ENCODE measurements at places on chromosomes 5 and 9.

GRCh38 chr5:72166070-72166979 is 59.0 kb downstream of the MAP1B start:
- no peak for DNase-seq

DNA sequence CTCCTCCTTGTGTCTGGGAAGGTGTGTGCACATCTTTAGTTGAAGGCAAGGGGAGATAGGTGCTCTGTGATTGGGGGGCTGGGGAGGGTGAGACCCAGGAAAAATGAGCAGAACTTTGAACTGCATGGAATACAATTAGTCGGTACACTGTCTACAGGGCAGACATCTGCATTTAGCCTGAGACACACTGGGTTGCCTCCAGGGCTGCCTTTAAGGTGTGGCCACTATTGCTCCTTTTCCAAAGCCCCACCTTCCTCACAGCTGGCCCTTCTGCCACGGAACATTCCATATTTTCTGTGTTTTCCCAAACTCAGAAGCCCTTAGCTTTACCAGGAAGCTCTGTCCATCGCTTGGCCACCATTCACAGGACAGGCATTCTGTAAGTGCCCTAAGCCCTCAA is 247.9 kb downstream of the HSPA4 start:
- no peak for DNase-seq

DNA sequence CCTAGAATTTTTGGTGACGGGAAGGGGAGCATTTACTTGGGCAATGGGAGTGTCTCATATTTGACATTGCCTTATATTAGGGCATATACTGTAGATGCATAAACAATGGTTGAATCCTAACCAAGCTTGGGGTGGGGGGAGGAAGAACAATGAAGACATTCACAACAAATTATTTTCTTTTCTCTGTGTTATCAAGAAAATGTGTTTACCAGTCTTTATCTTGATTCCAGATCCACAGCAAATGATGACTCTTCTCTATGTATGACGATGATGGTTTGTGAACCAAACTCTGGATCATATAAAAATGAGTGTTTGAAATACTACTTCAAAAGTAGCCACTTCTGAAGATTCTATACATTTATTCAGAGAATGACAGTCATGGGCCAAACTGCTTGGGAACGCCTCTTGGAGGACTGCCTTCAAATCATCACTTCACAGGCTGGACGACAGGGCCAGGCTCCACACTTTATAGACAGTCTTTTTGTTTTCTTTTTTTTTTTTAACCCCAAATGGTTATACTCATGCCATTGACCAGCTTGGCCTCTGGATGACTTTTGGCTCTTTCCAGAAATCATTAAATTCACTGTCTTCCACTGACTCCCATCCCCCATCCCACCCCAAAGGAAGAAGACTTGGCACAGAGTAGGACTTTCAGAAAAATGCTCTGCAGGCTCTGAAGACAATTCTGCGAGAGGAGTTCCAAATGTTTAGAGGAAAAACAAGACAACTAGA is 123.8 kb upstream of the LIFR start:
- DNase-seq, result no peak

DNA sequence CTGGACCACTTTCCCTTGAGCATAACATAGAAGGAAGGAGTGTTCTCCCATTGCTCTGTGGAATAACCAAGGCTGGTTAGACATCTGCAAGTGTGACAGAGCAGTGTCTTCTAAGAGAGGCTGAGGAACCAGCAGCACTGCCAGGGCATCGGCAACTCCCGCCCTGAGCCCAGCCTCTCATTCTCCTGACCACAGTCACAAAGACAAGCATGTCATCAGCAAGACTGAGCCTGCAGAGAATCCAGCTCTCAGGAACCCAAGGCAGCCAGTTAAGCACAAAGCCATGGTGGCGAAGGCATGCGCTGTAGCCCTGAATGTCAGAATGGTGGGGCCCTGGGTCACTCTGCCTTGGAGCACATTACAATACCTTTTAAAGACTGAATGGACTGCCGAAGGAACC is 253.9 kb downstream of the AGTPBP1 start:
- no peak for DNase-seq

- no peak for DNase-seq
These were observed 39.6 kb upstream of the TIFAB start for GRCh38 chr5:135491552-135492318.

DNA sequence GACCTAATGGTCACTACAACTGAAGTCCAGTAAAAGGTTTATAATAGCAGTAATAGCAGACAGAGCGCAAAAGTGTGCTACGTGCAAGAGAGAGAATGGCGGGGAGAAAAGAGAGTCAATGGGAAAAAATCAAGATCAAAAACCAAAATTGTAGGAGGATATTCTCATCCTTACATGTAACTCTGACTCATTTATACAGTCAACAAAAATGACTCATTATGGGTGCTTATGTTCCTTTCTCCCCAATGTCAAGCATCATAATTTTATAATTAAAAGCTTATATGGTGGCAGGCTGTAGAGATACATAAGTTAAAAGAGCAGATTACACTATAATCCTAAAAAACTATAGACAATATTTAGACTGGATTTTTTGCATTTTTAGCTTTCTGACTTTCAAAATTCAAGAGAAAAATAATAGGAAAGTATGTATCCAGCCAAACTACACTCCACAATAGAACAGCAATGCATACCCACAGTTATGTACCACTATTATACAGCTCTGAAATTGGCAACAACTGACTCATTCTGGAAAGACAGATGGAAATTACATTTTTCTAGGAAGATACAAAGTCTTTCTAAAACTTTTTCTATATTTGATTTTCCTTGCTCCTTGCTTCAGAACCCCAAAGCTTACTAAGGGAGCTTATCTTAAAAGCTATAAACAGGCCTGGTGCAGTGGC is 78.4 kb downstream of the PLPP1 start:
- peak; percentile 84 for DNase-seq

GRCh38 chr5:16659536-16659935 is 42.7 kb upstream of the RETREG1 start:
- DNase-seq, result no peak

GRCh38 chr5:139296862-139297326 is 3.4 kb downstream of the MATR3 start:
- no peak for DNase-seq

DNA sequence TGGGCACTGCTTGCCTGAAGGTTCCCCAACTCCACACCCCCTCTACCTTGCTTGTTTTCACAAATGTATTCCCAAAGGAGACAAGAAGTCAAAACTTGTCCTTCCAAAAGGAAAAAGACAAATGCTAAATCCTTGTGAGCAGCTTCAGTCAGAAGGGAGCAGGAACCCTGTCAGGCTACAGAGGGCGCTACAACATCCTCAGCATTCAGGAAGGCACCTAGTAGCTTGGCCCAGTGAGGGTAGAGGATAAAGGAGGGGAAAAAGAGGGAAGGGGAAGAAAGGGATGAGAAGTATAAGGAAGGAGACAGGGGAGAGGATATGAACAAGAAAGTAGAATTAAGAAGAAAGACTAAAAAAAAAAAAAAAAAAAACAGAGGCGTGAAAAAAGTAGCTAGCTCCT is 97.5 kb downstream of the MLLT3 start:
- peak; percentile 32 for DNase-seq

GRCh38 chr9:86783884-86784283 is 163.4 kb downstream of the GAS1 start:
- no peak for DNase-seq

DNA sequence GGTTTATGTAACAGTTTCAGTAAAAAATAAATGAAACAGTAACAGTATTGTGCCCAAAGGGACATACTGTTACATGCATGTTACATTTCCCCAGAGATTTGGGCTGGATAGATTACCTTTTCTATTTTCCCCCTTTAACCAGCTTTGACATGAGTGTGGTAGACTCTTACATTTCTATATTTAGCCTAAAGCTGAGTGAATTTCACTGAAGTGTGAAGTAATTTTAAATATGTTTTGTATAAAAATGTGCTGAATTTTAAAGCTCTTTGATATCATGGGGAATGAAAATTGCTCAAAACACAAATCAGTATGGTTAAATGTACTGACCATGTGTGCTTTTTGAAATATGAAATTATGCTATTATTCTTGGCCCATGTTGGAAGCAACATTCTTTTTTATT is 122.3 kb upstream of the CDH10 start:
- DNase-seq, result no peak

DNA sequence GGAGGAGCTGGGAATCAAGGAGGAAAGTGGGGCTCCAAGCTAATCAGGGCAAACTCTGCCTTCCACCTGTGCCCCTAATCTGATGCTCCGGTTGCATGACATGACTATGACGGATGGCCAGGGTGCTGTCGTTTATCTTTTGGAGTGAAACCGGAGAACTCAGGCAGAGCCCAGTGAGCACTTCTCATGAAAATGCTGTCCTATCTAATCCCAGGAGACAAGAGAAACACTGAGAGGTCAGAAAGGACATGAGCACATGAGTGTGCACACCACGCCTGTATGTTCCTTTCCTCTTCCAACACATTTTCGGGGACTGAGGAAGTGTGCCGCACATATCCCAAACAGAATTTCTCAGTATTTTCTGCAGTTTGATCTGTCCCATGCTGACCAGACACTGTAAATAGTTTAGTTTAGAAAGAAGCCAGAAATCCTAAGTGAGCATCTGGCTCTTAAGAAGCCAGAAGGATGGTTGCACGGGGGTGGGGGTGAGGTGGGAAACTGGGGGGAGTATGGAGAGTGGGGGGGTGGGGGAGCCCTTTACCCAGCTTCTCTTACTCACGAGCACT is 217.1 kb downstream of the TSSK1B start:
- no peak for DNase-seq

- DNase-seq, result no peak
These were observed 30.4 kb downstream of the C9orf50 start for GRCh38 chr9:129590466-129590865.

DNA sequence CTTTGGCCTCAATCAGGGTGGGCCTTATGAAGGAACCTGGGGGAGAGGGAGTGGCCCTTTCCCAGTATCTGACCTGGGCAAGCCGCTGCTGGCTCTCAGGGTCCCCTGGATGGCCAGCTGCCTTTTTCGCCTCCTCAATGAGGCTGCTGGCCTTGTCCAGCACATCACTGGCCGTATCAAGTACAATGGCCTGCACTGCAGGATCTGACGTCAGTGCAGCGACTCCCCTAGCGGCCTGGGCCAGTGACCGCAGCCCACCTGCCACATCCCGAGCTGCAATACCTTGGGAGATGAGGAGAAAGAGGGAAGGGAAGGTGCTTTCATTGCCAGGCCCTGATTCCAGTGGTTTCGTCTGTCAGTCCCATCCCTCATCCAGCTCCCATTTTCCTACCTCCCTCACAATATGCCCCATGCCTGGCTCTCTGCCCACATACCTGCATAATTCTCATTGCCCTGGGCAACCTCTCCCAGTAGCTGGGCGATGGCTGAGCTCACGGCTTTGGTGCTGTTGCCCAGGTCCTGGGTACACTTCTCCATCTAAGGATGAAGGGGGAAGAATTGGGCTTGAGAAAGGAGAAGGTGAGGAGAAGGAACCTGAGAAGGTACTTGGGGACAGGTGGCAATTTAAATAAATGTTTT is 19.1 kb downstream of the TLN1 start:
- DNase-seq, result no peak

- DNase-seq, result no peak
These were observed 196.6 kb upstream of the CD180 start for GRCh38 chr5:67393211-67393610.

GRCh38 chr9:88680505-88681160 is 145.7 kb downstream of the NXNL2 start:
- peak; percentile 17 for DNase-seq

DNA sequence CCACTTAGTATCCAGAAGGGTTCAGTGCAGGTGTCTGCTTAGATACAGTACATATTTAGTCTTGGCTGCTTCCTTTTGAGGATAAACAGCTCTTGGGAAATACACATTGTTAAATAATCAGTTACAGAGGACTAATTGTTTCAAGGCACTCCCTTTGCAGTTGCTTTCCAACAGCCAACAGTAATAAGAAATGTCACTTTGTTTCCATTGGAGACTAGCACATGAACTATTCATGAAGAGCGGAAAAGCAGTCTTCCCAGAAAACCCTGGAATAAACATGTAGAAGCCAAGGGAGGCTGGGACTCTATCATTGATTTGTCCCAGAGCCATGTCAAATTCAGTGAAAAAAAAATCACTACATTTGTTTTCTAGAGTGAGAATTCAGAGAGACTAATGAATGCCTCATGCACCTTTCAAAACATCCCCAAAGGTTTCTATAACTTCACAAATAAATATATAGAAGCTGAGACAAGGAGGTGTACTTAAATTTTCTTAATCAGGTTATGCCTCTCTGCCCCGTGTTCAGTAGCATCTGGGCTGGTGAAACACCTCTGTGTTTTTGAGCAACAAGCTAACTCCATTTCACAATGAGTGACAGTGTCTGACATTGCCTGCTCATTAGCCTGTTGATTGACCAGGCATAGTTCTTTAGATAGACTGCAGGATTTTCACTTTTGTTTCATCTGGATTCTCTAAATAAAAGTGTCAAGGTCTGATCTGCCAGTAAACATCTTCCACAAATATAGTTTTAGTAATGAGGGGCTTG is 271.5 kb downstream of the ARRDC3 start:
- DNase-seq, result no peak

DNA sequence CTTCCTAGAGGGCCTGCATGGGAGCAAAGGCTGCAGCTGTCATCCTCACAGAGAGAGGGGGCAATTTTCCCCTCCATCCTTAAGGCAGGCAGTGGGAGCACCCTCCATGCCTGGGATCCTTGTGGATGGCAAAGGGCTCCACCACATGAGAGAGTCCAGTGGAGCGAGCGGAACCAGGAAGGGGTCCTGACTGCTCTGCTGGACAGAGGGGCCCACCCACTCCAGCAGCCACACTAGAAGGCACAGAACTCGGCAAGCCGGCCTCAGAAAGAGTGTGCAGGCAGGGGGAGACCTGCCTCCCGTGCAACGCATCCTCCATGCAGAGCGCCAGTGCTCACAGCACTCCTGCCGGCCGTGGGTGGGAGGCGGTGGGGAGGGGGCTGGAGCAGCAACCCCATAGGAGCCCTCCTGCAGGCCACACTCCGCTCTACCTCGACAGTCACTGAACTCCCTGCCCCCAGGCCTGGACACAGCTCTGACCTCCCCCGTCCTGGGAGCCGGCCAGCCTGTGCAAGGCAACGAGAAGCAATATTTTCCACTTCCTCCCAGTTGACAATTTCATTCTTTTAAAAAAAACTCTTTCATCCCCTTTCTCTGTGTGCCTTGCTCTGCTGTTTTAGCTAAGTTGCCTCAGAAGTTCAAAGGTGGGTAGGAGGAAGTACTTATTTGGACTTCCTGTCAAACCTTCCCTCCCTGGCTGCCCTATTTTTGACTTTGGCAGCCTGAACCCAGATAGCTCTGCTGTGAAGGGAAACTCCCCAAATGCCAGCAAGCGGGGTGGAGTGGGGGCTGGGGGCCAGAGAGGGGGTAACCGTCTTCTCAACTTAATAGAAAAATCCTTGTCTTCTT is 5.3 kb upstream of the LCP2 start:
- no peak for DNase-seq

- DNase-seq, result no peak
These were observed 40.1 kb downstream of the FREM1 start for GRCh38 chr9:14870090-14870489.

DNA sequence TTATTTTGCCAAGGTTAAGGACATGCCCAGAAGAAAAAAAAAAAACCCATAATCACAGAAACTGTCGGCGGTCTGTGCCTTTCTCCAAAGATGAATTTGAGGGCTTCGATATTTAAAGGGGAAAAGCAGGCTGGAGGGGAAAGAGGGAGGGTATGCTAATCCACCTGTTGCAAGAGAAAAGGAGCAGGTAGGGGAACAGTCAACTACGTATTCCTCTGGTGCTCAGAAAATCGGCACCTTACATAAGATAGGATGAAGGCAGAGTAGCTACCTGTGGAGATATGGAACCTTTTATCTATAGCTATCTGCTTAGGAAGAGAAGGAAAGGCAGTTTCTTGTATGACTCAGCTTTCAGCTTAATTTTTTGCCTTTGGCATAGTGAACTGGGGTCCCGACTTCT is 77.7 kb downstream of the PTCD2 start:
- no peak for DNase-seq

GRCh38 chr5:32312197-32312594 is 543 bp downstream of the MTMR12 start:
- peak; percentile 82 for DNase-seq
